ENCODE measurements at places on chromosomes 4 and X. TPM values are rescaled to one million over a fixed set of nuclear protein-coding genes. Genes with fewer than 3 reads are reported as not detected.

- no peak for DNase-seq
Observed at GRCh38 chr4:186676531-186677161, 47.0 kb downstream of the FAT1 start.

GRCh38 chr4:6324999-6325787, 55.5 kb downstream of the WFS1 start:
- peak; percentile 55 for DNase-seq

DNA sequence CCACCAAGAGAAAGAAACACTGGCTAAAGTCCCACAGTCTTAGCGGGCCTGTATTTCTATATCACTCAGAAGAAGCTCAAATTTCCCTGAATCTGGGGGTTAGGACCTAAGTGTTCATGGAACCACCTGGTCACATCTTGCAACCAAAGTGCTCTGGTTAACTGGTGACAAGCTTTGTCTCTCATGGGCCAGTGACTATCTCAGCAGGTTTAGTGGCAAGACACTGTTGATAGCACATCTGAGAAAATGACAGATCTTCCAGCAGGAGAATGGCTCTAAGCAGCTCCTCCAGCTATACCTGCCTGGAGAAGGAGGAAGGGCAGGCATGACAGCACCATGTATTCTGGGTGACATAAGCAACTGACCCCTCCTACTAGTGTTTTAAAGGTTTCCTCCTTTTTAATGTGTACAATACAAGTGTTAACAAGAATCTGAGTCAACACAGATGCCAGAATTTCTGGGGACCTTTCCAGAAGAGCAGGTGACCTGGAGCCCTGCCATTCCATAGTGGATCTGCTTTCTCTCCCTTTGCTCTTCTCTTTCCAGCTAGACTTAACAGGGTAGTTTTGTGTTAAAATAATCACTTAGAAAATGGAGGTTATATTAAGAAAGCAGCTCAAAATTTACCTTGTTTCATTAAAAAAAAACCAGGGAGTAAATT, 17.3 kb upstream of the QRFPR start:
- DNase-seq = peak; percentile 52

GRCh38 chr4:31005037-31005436, 284.9 kb downstream of the PCDH7 start:
- DNase-seq = no peak

- no peak for DNase-seq
Observed at GRCh38 chr4:109294006-109294405, 8.5 kb downstream of the COL25A1 start.

DNA sequence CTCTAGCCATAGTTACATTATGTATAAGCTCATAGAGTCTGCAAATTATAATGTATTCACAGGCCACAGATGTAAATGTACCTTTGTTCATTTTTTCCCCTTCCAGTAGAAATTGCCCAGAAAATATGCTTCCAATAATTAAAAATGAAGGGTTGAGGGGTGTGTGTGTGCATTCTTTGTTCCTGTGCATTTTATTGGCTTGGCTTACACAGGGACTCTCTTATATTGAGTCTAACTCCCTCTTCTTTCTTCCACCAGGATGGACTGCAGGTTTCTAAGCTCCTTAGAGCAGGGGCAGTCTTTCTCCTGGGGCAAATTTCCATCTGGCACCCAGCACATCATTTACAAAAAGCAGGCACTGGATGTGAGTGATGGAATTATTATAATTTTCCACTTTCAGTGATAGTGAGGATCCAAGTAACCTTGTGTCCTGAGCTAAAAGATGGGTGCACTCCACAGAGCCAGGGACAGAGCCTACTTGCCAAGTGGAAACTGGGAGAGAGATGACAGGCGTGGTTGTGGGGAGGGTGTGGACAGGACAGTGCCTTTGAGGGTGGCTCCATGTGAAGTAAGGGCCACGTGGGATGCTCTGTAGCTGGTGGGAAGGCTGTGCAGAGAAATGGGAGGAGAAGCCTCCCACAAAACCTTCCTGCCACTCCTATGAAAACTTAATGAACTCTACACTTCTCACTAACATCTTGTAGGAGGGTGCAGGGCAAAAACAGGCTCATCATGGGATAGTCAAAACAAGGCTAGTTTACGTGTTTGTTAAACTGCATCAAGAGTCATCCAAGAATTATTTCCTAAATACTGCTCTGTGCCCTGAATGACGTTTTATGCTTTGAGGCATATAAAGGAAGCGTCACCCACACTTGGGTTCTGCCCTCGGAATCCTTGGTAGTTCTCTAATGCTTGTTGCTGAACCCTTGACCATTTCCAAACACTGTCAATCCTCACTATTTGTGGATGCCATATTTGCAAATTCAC, 16.0 kb downstream of the IGFBP7 start:
- DNase-seq = peak; percentile 72

GRCh38 chrX:14030174-14030530, 460 bp upstream of the GEMIN8 start:
- no peak for DNase-seq

- no peak for DNase-seq
Observed at GRCh38 chr4:76856243-76857073, 41.5 kb downstream of the SOWAHB start.

GRCh38 chr4:172073590-172073989, 260.4 kb downstream of the GALNTL6 start:
- no peak for DNase-seq

DNA sequence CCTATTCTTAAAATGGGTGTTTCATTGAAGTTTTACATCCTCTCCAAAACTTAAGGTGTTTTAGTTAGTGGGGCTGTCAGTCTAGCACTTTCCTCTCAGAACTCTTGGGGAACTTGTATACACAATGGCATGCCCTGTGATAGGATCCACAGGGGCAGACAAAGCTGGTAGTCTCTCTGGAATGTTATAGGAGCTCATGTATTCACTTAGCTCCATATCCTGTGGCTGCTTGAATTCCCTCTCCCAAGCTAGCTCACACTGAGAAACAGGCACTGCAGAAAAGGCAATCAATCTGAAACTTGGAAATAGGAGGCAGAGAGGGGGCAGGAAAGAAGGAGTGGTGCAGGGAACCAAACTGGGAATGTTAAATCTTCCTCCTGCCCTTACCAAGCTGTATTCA, 26.3 kb upstream of the ARMCX2 start:
- no peak for DNase-seq

GRCh38 chr4:125517831-125518230, 203.1 kb downstream of the FAT4 start:
- DNase-seq = no peak

DNA sequence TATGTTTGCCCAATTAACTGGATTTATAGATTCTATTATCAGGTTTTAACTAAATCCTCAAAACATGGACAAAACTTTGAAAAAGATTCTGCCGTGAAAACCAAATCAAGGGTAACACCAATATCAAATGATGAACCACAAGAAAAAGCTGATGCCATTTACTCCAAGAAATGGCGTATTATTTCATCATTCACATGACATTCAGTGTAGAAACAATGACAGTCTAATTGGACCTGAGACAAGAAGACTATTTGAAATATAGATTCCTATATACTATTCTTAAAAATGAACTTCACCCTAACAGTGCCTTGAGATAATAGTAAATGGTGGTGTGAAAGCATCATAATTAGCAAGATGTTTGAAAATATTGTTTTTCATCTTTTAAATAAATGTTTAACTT, 4.8 kb downstream of the SLC25A31 start:
- no peak for DNase-seq

DNA sequence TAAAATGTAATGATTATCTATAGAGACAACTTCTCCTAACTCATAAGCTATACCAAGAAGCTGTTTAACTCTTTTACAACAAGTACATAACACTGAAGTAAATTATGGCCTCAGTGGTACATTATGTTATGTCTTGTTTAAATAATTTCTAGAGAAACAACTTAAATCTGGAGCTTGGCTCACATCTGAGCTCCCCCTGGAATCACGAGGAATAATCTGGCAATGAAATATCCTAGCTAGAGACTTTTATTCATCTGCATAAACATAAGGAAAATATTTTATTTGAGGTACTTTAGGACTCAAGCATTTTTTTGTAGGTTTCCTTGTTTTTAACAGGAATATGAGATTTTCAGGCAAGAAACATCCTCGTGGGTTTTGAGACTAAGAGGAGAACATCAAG, 354.7 kb upstream of the SLC7A11 start:
- no peak for DNase-seq

DNA sequence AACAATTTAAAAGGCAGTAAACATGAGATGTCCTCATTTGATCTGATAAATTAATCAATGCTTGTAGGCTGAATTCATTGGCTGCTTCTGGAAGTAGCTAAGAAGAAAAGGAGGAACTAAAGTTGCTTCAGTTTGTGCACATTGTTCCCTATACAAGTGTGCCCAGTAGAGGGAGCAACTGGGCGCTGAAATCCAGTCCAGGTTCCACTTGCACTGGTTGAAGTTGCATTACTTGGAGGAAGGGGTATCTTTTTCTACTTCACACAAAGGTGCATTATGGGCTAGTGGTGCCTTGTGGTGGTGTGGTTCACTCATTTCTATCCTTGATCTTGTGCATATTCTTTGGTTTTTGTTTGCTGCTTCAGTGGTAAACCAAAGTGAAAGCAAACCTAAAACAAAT, 67.9 kb upstream of the SOX3 start:
- DNase-seq = peak; percentile 14

DNA sequence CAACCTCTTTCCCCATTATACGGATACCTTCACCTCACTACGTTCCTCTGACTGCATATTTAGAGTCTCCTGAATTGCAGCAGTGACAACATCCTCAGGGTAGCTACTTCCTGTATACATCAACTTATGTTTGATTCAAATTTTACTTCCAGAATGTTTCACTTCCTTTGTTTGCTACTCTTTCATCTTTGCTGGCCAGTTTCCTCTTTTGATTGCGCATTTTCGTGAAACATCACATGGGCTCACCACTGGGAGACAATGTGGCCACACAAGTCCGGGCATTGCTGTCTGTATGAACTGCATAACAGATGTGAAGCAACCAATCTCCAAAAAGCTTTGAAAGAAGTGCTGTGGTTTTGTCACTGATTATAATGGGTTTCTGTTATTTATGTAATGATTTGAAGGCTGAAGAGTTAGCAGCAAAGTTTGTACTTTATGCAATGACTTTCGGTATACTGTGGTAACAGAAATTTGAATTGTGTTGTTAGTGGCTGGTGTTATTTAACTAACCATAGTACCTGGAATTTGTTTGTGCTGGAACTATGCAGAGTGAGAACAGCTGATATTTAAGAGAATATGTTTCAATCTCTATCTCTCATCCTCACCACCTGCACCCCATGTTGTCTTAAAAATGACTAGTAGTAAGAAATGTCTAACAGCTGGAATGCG, 7.4 kb downstream of the SNCA start:
- peak; percentile 29 for DNase-seq

DNA sequence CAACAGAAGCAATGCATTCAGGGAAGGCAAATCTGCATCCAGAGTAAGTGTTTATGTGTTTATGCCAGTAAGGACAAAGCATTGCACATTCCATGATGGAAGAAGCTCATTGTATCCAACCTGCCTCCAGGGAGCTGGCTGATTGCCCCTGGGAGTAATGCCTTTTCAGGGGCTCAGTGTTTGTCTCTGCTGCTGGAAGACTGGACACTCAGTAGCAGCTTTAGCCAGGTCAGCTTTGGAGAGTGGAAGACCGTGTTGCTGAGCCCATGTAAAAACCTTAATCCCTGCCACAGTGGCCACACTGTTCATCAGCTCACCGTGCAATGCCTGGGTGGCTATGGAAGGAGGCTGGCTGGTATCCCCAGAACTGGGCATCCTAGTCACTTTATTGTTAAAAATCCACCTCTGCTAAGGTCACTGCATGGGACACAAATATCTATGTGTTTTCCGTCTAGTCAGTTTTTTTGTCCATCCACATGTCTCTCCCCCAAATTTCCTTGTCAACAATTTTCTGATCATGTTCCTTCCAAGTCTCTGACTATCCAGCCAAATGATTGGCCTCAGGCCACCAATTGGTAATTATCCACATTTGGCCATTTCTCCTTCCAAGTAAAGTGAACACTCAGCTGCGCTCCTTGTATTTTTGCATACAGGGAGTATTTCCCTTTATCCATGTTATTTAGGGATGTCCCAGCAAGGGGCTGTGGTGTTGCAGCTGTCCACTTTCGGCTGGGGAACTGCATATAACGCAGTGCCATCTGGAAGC, 2044.5 kb upstream of the AGA start:
- no peak for DNase-seq

DNA sequence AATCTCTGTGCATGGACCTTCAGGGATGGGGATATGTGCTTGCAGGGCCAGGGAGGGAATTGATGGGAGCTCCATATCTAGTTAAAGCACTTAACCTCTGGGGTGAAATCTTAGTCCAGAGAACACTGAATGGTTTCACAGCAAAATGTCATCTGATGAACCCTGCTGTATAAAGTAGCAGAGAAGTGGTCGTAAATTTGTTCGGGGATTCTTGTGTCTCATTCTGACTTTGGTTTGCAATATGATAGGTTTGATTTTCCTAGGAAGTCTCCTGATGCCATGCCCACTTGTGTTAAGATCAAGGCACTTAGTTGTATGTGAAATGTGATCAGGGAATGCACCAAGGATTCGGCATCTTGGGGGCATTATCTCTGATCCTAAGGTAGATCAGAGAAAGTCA, 96.9 kb downstream of the NHS start:
- no peak for DNase-seq

DNA sequence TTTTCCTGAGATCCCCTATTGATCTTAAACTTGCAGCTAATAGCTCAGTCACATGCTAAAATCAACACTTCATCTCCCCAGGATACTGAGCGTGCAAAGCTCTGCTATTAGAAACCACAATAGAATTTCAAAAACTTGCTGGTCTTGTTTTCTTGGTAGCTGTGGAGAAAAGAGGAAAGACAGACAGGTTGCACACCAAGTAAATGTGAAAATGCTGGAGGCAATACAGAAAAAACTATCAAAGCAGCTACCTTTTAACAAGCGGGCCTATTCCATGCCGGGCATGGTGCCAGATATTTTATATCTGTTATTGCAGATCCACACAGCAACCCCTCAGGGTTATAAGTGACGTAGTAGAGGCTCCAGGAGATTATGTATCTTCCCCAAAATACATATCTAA, 171.9 kb downstream of the DCTD start:
- DNase-seq = no peak

GRCh38 chr4:185852961-185853360, 41.0 kb upstream of the SORBS2 start:
- DNase-seq = no peak

DNA sequence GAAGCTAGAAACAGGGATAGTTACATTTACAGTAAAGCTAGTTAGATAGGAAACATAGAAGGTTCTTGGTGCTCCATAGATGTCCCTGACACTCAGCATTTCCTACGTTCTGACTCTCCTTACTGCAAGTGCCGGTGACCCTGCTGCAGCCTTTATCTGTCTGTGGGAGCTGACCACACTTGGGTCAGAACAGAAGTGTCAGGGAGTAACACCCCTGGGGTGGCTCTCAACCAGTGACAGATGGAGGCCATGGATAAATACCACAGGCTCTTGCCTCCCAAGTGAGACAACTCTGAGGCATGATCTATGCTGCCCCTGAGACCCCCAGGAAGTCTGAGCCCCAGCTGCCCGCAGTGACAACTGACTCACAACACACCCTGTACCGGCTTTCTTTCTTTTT, 69.8 kb downstream of the ANXA3 start:
- no peak for DNase-seq

- no peak for DNase-seq
Observed at GRCh38 chr4:57114973-57115372, 4.8 kb upstream of the IGFBP7 start.

BEX5 gene
- 0.40 TPM for total RNA-seq

ODAPH gene
- total RNA-seq = not detected

GPM6B gene
- 4.7 TPM for total RNA-seq

SLC10A4 gene
- total RNA-seq = not detected

TRPC3 gene
- total RNA-seq = 0.25 TPM

GRPR gene
- 0.22 TPM for total RNA-seq

TCEAL6 gene
- total RNA-seq = not detected

ATOH1 gene
- 0.15 TPM for total RNA-seq

Data from left ventricle myocardium superior (tissue), 1 donor.